ENCODE measurements at places on chromosomes 1 and 21. TPM values are rescaled to one million over a fixed set of nuclear protein-coding genes. Genes with fewer than 3 reads are reported as not detected.

DNA sequence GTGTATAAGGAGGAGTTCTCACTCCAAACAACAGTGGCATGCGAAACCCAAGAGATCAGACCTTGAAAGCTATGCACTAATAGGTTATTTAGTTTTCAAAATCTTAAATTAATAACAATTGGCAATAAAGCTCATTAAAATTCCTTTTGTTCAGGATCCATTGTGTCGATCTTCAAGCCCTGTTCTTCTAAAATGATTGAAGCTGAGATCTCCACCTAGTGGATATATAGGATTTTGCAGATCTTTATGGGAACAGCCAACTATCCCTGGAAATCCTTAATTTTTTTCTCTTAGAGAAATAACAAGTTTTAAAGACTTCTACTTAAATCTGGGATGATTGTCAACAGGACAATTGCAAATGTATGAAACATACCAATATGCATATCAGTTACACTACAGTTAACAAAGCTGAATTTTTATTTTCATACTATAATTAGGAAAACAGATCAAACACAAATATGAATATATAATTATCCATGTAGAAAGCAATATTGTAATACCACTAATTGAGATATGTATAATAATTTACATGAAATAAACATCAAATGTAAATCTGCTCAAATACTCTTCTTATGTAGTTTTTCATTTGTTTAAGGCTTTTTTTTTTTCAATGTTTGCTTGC, 43.3 kb downstream of the LRRC53 start:
- H3K4me3 ChIP-seq = no peak overlapping the region
- H3K27ac ChIP-seq = no peak overlapping the region
- H3K4me1 ChIP-seq = no peaks in the 10 kb centered on the region
- DNase-seq = no peak

The ALDH4A1 gene
- 4.3 TPM for total RNA-seq

DNA sequence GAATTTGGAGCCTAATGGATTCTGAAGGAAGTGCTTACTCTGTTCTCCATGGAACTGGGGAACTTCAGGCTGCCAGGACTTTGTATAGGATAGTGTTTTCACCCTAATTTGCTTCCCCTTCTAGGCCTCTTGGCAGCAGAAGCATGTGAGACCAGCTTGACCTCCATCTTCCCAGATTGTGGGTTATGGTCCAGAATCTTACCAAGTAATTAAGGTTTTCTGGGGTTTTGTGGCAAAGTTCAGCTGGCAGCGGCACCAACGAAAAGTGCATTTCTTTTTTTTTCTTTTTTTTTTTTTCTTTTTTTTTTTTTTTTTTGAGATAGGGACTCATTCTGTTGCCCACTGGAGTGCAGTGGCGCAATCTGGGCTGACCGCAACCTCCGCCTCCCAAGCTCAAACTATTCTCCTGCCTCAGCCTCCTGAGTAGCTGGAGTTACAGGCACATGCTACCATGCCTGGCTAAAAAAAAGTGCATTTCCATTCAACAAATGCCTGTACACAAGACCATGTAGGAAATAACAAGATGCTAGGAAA, 3.4 kb upstream of the BMP8A start:
- no peak overlapping the region for H3K27ac ChIP-seq
- H3K4me1 ChIP-seq = peaks cover 7% of the 10 kb centered on the region
- no peak overlapping the region for H3K4me3 ChIP-seq
- no peak for DNase-seq
- peaks cover 11% of the 10 kb centered on the region for H3K36me3 ChIP-seq
- H3K27me3 ChIP-seq = peaks cover 15% of the 10 kb centered on the region

- no peaks in the 10 kb centered on the region for H3K27me3 ChIP-seq
- peaks cover 13% of the 10 kb centered on the region for H3K4me1 ChIP-seq
- no peak overlapping the region for H3K4me3 ChIP-seq
- H3K36me3 ChIP-seq = no peaks in the 10 kb centered on the region
Measured at GRCh38 chr1:44276901-44277300, 63.6 kb downstream of the DMAP1 start.

DNA sequence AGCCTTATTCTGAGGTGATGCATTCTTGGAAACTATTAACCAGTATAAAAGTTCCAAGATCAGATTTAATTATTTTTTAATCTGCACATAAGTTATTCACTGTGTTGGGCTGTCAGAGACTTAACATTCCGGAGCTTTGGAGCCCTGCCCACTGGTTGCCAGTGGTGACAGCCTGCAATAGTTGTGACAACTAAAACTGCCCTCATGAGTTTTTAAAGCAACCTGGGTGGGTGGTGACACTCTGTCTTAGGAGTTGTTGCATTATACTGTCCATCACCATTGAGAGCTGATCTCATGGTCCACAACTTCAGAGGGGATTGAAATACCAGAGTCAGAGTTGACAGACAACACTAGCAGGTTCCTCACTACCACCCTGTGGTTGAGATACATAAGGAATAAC, 653.9 kb upstream of the USP24 start:
- H3K4me1 ChIP-seq = no peaks in the 10 kb centered on the region
- no peak overlapping the region for H3K27ac ChIP-seq
- no peaks in the 10 kb centered on the region for H3K36me3 ChIP-seq
- H3K27me3 ChIP-seq = no peaks in the 10 kb centered on the region
- DNase-seq = no peak

GRCh38 chr1:223257856-223258550, 106.0 kb downstream of the SUSD4 start:
- H3K36me3 ChIP-seq = no peaks in the 10 kb centered on the region
- no peaks in the 10 kb centered on the region for H3K4me1 ChIP-seq
- no peak overlapping the region for H3K4me3 ChIP-seq
- no peak for DNase-seq
- H3K27ac ChIP-seq = no peak overlapping the region

DNA sequence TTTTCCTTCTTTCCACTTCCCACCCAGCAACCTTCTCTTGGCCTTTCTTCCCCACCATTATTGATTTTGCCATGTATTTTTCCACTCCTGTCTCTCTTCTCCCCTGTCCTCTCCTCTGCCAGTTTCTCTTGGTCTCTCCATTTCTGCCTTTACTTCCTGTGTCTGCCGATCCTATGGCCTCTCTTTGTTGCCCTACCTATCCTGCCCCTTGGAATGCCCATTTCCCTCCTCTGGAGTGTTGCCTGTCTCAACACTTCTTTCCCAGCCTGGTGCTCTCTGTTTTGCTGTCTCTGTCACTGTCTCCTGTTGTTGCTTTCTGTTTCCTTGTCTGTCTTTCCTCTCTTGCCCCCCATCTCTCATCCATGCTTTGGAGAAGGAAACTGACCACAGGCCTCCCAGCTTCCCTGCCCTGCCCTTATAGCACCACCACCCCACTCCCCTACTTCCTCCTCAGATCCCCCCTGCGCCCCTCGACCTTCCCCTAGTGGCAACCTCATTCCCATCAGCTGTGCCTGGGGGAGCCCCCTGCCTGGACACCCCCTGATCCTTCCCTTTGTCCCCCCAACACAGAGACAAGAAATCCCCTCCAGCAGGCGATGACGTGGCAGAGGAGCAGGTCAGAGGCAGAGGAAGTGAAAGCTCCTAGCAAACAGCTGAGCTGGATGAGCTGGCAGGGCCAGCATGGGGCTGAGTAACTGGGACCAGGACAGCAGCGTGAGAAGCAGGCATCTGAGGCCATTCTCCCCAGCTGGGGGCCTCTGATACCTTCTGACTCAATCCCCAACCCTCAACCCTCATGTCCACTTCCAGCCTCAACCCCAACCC, 6.6 kb upstream of the ETV3L start:
- H3K4me3 ChIP-seq = no peak overlapping the region
- peaks cover 9% of the 10 kb centered on the region for H3K4me1 ChIP-seq
- no peaks in the 10 kb centered on the region for H3K36me3 ChIP-seq
- peak; percentile 72 for DNase-seq
- peak overlapping the region; percentile 2 for H3K27ac ChIP-seq
